Right ventricle myocardium inferior (tissue), 1 donor: ENCODE measurements at places on chromosomes 1 and 21.

- no peak for DNase-seq
These were observed 12.4 kb downstream of the SLC30A1 start for GRCh38 chr1:211566431-211567025.

GRCh38 chr1:1783320-1783719 is 5.0 kb upstream of the NADK start:
- DNase-seq = no peak

GRCh38 chr1:87880098-87880760 is 551.5 kb downstream of the LMO4 start:
- no peak for DNase-seq

DNA sequence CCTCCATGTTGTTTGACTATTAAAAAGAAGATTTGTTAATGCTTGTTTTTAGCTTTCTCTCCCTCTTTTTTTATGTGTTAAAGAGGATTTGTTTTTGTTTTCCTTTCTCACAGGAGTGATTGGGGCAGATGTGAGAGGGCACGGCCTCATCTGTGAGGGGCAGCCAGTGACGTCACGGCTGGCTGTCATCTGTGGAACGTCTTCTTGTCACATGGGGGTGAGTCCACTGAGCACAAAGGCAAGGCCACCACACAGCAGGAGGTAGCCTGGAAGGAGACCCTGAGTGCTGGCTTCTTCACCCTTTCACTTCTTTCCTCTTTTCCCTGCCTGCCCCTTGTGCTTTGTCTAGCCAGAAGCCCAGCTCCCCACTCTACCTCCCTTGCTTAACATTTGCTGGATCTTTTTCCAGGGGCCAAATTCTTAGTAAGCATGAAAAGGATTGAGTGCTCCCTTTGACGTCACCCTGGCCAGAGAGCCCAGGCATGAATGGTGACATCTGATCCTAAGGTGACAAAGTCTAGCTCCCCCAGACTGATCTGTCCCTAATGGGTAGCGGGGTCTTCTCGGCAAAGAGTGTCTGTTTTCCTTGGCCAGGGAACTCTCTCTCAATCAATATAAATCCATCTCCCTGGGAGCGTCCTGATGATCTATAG is 257.2 kb downstream of the FGGY start:
- DNase-seq = no peak

GRCh38 chr1:75745276-75745675 is 20.8 kb downstream of the ACADM start:
- DNase-seq = no peak

- DNase-seq = no peak
These were observed 232.3 kb downstream of the GPR52 start for GRCh38 chr1:174680101-174680500.

DNA sequence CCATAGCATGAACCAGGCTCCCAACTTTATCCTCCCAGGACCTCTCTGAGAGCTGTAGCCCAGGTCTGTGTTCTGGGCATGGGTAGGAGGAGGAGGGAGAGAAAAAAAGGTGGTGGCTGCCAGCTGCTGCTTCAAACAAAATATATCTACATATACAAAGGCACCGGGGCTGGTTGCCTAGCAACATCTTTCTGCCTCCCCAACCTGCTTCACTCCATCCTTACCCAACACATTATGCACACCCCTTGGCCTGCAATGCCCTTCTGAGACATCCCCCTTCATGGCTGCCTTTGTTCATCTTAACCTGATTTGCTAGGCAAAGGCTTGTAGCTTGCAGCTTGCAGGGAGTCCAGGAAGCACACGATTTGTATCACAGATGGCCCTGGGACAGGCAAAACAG is 27.2 kb upstream of the ATP1A1 start:
- DNase-seq = no peak

- no peak for DNase-seq
These were observed 2.2 kb downstream of the PHC2 start for GRCh38 chr1:33428661-33429060.

- no peak for DNase-seq
These were observed 6.8 kb downstream of the ATG4C start for GRCh38 chr1:62790716-62791115.

DNA sequence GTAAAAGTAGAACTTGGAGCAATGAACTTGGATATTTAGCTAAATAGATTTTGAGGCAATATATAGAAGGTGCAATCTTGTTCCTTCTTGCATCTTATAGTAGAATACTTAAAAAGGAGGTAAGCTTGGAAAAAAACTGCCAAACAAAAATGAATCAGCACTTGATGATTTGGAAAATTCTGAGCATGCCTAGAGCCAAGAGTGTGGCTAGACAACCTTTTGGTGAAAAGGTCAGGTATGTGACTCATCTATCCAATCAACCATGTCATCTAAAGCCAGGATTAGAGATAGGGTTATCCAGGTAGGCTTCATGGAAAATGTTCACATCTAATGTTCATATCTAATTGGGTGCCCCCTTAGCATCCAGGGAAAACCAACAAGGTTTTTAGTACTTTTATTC is 515.0 kb downstream of the COL11A1 start:
- no peak for DNase-seq

DNA sequence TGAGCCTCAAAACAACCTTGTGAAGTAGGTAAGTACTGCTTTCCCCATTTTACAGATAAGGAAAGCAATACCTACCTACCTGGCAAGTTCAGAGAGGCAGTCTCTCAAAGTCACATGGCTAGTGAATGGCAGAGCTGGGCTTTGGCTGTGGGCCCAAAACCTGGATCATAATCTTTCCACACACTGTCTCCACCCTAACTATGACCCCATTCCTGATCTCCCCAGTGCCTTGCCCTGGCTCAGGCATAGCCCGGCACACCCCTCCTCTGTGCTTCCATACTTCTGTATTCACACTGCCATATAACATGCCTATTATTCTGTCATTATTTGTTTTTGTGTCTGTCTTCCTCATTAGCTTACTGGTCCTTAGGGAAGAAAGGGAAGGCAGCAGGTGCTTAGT is 15.9 kb downstream of the GNG12 start:
- DNase-seq = no peak

DNA sequence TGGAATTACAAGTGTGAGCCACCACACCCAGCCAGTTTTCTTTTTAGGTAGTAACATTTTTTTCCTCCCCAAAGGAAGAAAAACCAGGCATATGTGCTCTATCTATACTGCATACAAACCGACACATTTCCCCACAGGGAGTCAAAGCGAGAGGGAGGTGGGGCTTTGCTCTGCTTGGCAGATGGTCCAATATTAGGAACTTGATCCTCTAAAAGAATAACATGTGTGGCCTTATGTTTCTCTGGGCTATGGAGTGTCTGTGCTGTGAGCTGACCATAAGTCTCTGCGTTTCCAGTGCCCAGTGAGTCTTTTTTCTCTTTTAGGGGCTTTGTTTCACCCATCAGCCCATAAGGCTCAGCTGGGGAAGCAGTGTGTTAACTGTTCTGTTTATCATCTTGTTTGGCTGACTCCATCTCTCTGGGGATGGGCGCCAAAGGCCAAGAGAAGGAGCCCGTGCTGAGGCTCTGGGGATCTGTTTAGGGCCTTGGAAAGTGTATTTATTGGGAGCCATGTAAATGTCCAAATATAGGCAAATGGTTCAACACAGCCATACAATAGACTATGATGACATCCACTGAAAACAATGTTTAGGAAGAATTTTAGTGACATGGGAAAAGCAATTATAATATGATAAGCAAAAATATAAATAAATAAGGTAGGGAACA is 20.2 kb downstream of the LMOD1 start:
- DNase-seq = no peak
